Cerebellum (tissue), 4 donors: ENCODE measurements at places on chromosomes 13 and 19.

GRCh38 chr13:112468069-112468468, 91.9 kb downstream of the SPACA7 start:
- DNase-seq = no peak

DNA sequence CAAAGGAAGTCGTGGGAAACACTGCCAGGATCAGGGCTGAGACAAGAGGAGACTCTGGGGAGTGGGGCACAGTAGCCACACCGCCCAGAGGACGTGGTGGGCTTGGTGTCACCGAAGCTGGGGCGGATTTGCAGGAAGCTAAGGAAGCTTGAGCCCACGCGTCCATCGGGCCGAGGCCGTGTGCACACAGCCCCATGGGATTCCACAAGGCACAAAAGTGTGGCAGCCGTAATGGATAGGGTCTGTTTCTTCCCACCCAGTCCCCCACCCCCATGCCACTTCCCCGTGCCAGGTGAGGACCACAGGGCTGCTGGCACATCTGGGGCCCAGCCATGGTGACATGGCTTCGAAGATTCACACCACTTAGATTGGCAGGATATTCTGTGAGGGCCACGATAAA, 153.2 kb upstream of the SPACA7 start:
- no peak for DNase-seq

DNA sequence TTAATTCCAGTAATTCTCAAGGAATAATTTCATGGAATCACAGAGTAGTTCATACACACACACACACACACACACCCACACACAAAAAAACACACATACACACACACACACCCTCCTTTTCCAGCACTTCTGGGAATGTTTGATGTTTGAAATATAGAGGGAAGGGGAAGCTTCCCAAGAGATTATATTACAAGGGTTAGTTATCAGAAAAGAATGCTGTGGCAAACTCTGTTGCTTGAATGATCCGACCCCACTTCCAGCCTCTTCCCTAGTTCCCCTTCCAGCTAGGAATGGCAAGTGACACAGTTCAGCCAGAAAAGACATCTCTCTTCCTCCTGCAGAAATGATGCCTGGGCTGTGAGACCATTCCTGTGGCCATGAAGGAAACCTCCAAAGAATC, 49.9 kb downstream of the KCTD12 start:
- no peak for DNase-seq

DNA sequence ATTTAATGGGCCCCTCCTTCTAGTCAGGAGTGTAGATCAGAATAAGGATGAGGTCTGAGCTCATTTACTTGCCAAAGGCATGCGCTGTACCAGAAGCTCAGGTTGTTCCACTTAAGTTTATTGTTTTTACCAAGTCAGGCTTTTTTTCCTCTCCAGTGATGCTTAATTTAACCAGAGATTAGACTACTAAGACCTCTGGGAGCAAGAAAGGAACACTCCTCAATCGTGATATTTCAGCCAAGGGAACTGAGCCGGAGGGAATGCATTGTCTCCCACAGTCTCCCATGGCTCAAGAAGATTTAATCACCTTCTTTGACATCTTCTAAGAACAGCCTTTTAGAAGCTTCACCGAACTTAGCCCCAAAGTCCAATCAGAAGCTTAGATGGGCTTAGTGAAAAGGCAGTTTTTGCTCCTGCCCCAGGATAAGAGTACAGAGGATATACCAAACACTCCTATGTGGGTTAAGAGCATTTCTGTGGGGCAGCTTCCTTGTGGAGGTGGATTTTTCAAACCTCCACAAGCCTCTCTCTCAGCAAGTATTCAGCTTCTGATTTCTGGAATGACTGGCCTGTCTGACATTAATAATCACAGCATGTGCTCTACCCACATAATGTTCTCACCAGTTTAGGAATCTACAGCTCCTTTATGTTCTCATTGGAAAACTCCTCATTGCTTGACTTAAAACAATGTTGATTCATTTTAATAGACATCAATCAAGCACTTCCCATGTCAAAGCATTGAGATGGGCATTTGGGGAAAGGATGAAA, 322.7 kb downstream of the SUCLA2 start:
- no peak for DNase-seq

- no peak for DNase-seq
Measured at GRCh38 chr13:48749699-48750473, 96.2 kb downstream of the CYSLTR2 start.

DNA sequence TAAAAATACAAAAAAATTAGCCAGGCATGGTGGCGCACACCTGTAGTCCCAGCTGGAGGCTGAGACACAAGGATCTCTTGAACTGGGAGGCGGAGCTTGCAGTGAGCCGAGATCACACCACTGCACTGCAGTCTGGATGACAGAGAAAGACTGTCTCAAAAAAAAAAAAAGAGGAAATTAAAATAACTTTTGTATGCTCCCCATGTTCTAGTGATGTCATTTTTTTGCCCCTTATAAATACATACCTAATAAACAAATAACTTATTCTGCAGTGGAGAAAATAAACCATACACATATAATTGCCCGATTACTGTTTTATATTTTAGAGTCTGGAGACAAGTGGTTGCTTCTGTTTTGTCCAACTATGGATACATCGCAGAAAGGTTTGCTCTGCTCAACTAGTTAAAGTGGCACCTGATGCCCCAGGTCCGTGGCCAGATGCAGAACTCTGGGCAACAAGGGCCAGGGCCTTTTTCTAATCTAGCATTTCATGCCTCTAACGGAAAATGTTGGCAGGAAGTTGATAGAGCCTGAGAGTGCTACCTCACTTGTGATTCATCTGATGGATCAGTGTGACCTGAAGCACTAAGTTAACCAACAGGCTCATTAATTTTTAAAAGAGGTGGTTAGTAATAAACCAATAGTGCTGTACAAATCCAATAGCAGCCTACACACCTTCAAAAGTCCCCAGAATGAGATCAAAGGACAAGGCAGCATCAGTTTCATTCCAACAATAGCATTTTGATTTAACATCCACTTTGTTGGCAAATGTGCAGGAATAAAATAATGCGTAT, 18.8 kb downstream of the UBE2L5 start:
- no peak for DNase-seq

- no peak for DNase-seq
Measured at GRCh38 chr13:93539914-93540313, 313.3 kb downstream of the GPC6 start.

- DNase-seq = no peak
Measured at GRCh38 chr19:4144666-4145249, 8.7 kb upstream of the CREB3L3 start.

DNA sequence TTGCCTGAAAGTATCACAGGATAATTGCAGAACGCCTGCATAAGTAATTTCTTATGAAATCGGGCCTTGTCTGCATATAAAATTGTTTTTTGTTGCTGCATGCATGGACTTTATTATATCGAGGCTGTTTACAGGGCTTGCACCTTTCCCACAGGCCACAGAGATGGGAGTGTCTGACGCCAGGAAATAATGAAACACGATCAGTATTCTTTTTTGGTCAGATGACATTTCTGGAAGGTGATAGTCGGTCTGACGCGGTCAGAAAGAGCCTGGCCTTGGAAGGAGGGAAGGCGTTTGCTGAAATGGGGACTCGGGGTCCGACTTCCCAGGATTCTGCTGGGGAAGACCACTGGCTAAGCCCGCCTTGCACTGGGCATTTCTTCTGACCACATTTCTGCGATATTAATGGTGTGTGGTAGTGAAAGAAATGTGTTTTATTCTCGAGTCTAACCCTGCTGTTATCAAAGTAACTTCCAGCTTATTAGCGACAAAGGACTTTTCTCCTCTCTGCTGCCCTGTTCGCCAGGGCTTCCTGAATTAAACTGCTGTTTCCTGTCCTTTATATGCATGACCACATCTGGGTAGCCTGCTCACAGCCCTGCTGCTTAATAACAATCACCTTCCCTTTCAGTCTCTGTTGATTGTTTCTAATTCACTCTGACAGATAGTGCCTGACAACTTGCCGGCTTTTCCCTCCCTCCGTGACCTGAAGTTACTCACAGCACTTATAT, 11.6 kb upstream of the ZNF536 start:
- no peak for DNase-seq

DNA sequence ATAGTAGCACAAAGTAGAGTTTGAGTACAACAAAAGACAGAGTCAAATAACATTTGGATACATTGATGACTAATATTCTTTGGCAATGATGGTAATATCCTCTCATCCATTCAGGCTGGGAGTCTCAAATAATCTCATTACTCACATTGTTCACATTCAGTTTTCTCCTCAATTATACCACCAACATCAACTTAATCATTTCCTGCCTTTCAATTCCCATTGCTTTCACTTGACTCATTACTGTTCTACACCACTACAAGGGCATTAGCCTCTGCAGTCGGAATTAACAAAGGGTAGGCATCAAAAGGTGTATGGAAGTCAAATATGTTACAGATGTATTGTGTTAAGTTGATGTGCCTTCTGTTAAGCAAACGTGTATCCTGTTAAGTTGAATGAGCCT, 518.4 kb upstream of the SLITRK1 start:
- no peak for DNase-seq

GRCh38 chr13:109160357-109160756, 530.9 kb downstream of the MYO16 start:
- DNase-seq = no peak

GRCh38 chr13:59337070-59337469, 826.7 kb downstream of the DIAPH3 start:
- no peak for DNase-seq

GRCh38 chr13:79011179-79011578, 352.2 kb upstream of the OBI1 start:
- no peak for DNase-seq

GRCh38 chr13:114032126-114032799, 58.4 kb upstream of the C13orf46 start:
- no peak for DNase-seq

- no peak for DNase-seq
Measured at GRCh38 chr13:109730812-109731335, 55.5 kb downstream of the IRS2 start.

- no peak for DNase-seq
Measured at GRCh38 chr13:65470781-65471180, 1759.4 kb downstream of the PCDH9 start.

- peak; percentile 85 for DNase-seq
Measured at GRCh38 chr19:10424011-10424637, 3.8 kb downstream of the PDE4A start.

- DNase-seq = no peak
Measured at GRCh38 chr19:21487969-21488368, 17.4 kb upstream of the ZNF429 start.

DNA sequence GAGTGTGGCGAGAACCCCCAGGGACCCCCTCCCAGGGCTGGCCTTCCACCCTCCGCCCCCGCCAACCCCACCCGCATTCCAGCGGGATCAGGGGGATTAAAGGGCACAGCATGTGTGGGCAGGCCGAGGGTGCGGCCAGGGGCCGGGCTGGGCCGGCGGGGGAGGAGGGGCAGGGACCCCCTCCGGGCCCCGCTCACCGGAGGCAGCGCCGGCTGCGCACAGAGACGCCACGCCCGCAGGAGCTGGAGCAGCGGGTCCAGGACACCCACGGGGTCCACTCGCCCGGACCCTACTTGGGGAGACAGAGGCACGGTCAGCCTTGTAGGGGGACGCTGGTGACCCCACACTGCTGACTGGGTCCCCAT, 2.4 kb downstream of the ADAMTSL5 start:
- no peak for DNase-seq

DNA sequence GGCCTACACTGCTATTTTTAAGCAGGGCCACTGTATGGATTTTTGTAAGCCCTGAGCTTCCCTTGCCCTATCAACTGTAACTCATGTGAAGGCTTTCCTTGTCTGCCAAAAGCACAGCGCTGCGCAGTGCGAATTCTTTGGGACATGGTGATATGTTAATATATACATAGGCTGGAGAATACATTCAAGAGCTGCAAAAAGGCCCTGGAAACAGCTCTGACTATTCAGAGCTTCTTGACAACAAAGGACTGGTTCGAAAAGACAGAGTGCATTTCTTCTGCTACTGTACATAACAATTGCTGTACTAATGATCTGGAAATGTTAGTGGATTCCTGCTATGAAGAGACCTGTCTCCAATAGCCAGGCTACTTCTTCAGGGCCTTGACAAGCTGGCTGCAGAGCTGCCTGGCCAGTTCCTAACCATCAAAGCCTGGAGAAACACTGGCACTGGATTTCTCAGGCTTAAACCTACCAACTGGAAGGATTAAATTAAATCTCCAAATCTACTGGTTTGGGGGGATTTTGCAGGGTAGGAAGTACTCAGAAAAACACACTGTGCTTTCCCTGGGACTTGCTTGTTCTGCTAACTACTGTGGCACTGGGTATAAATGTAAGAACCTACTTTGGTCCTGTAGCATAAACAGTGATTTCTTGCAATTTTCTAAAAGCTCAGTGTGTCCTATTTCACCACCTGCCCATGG, 246.9 kb downstream of the DNAJC15 start:
- DNase-seq = no peak

DNA sequence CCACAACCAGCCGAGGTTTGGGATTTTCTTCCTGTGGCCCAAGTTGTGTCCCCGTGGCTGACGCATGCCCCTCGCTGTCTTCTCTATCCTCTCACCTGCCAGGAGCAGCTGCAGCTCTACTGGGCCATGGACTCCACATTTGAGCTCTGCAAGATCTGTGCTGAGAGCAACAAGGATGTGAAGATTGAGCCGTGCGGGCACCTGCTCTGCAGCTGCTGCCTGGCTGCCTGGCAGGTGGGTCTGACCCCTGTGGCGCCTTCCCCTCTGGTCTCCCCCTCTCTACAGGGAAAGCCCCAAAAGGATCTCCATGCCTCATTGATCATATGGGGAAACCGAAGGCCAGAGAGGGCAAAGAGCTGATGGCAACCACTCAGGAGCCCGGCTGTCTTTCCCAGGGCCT, 14.6 kb downstream of the CBLC start:
- no peak for DNase-seq

- no peak for DNase-seq
Measured at GRCh38 chr19:12647047-12647446, 19.5 kb downstream of the MAN2B1 start.

GRCh38 chr19:3910105-3910504, 22.8 kb upstream of the NMRK2 start:
- no peak for DNase-seq

- no peak for DNase-seq
Measured at GRCh38 chr13:66359910-66360552, 870.1 kb downstream of the PCDH9 start.

DNA sequence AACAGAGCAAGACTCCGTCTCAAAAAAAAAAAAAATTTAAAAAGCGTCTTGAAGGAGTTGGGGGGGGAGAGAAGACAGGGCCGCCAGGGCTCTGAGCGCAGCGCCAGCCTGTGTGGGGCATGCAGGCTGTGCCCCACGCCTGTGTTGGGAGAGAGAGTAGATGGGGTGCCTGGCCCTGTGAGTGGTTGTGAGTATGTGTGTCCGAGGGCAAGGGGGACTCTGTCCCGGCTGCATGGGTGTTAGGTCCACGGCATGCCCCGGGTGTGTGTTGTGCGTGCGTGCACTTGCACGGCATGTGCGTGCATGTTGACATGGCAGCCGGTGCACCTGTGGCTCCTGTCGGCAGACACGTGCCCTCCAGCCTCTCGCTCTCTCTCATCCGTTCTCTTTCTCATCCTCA, 3.4 kb downstream of the MAP2K7 start:
- DNase-seq = no peak

- no peak for DNase-seq
Measured at GRCh38 chr19:56015756-56016155, 29.2 kb downstream of the NLRP5 start.
